ENCODE measurements at places on chromosomes 3 and 15. TPM values are rescaled to one million over a fixed set of nuclear protein-coding genes. Genes with fewer than 3 reads are reported as not detected.

Gene GCHFR
- total RNA-seq: 18.7 TPM

Gene CP
- 2.7 TPM for total RNA-seq

DNA sequence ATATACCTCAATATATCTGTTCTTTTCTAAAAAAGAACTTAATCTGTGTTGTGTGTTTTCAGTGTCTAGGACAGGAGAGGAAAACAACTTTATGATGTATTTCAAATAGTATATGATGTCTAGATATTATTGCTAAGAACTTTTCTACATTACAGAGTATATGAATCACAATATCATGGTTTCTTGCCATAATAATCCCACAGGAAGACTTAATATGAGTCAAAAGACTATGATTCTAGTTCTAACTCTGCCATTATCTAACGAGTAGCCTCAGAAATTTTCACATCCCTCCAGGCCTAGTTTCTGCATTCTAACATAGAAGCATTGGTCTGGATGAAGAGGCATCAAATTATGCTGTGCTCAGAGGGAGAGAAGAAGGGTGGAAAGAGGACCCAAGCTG lies 107.7 kb upstream of the SPRED1 start:
- DNase-seq: no peak
- H3K27me3 ChIP-seq: no peaks in the 10 kb centered on the region
- H3K36me3 ChIP-seq: no peaks in the 10 kb centered on the region
- no peak overlapping the region for H3K27ac ChIP-seq

DNA sequence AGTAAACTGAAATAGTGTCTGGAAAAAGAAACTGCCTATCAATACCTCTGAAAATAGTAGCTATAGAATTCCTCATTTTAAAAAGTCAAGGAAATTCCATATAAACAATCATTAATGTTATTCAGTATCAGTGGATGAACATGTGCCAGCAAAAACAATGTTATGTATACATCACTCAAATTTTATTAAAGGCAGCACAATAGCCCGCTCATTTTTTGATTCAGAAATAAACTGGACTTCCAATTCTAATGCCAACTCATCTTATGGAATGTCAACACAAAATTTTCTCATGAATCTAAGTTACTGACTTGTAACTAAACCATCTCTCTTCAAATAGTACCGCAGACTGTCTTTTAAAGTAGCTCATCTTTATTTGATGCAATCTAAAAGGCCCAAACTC lies 19.0 kb downstream of the THBS1 start:
- no peaks in the 10 kb centered on the region for H3K27me3 ChIP-seq
- DNase-seq: no peak
- no peak overlapping the region for H3K4me3 ChIP-seq

DNA sequence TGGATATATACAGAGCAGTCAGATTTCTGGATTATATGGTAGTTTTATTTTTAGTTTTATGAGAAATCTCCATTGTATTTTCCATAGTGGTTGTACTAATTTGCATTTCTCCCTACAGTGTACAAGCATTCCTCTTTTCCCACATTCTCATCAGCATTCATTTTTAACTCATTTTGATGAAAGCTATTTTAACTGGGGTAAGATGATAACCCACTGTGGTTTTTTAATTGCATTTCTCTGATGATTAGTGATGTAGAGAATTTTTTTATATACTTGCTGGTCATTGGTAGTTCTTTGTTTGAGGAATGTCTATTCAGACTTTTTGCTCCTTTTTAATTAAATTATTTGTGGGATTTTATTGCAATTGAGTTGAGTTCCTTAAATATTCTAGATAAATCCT lies 903.6 kb downstream of the DIPK2A start:
- no peaks in the 10 kb centered on the region for H3K4me1 ChIP-seq
- no peak overlapping the region for H3K4me3 ChIP-seq
- no peak for DNase-seq

GRCh38 chr15:93250950-93251349 lies 161.9 kb upstream of the RGMA start:
- H3K27me3 ChIP-seq: no peaks in the 10 kb centered on the region
- H3K4me1 ChIP-seq: peaks cover 3% of the 10 kb centered on the region
- H3K4me3 ChIP-seq: no peak overlapping the region
- no peak for DNase-seq
- H3K27ac ChIP-seq: no peak overlapping the region
